ENCODE measurements at places on chromosomes 4 and X.
A peak's percentile ranks its signal among the peaks of the same experiment; 100 is the strongest.

- DNase-seq: no peak
Measured at GRCh38 chr4:169604131-169604900, 8.1 kb downstream of the NEK1 start.

DNA sequence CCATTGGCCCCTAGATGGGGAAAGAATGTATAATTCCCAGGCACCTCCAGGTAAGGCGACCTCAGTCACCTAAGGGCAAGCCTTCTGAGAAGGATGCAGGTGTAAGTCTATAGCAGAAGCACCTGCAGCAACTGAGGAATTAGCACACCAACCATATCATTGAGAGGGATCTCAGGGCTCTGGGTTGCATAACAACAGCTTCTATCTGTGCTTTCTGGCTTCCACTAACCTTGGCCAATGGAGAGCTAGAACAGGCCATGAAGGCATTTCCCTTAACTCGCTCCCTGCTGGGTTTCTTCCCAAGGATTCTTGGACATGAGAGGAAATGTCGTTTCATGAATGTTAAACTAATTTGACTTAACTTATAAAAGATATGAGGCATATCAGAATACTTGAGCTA is 177.8 kb upstream of the GK2 start:
- DNase-seq: no peak

DNA sequence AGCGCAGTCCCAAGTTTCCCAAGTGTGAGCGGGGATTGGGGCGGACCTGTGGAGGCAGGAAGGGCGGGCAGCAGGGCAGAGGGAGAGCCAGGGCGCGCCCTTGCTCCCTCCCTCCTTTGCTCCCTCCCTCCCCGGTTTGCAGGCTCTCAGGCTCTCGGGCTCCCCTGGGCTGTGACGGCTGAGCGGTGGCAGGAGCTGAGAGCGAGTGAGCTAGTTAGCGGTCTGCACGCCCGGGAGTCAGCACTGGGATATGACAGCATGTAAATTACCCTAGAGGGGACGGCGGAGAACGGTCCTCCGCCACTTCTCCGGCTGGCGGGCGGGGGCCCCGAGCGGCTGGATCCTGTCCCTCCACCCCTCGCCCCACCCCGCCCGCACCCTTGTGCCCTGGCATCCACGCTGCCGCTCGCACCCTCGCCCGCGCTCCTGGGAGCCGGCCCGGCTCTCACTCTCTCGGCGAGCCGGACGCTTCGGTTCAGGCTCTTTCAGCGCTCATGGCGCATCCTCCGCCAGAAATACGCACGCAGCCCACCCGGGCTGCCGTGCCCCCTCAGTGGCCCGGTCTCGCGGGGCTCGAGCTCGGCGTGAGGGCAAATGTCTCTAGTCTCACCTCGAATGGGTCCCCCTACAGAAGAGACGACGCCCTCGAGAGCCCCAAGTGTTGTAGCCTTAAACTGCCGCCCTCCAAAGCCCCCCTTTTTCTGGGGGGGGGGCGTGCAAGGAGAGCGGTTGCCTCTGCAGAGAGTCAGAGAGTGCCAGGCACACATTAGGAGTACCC is at the start of gene TSC22D3:
TSC22D3 (minus strand) TSS at position 54 of the 778 bp plus-strand sequence. CDS start 368 bp downstream, outside the sequence.
- DNase-seq: peak; percentile 19

DNA sequence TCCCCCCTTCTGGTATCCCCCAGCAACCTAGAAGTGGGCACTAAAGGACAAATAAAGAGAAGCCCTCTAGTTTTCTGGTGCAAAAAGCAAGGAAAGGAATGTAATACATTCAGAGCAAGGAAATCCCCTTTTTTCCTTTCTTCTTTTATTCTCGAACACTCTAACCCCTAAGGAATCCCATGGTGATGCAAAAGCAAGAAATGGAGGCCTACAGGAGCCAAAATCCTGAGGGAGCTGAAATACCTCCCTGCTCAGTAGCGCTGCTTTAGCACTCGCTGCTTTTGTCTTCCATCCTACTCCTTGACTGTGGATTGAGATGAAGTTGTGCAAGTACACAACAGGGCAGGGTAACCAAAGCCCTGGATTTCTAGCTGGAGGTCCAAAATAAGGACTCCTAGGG is 251.0 kb downstream of the PRDM5 start:
- DNase-seq: no peak

DNA sequence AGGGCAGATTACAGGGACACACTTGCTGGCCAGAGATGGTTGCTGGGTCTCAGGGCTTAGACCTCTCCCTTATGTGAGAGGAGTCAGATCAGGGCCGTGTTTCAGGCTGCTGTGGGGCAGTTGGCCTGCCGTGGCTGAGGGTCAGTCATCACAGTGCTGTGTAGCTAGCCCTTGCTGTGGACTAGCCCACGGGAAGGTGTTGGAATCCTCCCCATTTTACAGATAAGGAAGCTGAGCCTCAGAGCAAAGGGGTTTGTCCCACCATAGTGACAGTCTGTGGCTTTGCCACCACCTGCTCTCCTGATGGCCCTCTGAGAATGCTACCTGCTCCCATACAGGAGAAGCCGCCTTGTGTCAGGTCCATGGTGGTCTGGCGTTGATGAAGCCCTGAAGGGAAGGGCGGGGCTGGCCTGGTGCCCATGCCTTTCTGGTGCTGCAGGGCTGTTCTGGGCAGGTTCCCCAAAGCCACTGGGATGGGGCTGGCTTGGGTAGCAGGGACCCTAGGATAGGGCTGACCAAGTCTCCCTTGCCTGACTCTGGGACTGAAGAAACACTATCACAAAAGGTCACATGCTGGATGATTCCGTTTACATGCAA is 2.4 kb upstream of the FAM53A start:
- no peak for DNase-seq

DNA sequence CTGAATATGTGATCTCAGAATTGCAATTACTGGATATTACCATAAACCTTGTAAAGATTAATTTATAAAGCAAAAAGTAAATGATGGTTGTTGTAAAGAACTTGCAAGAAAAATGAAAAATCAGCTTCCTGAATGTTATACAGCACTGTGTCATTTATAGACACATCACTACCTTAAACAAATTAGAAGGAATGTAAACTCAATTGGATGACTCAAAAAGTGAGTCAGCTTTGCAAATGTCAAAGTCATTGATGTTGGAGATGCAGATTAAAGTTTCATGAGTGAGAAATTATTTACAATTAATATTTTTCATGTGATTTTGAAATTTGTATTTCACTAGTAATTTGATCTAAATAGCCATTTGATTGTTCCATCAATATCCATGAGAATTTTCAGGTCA is 193.2 kb downstream of the RAPGEF2 start:
- no peak for DNase-seq
